Spleen (tissue), 13 donors: ENCODE measurements at places on chromosomes 11 and 22. TPM values are rescaled to one million over a fixed set of nuclear protein-coding genes. Genes with fewer than 3 reads are reported as not detected.
A peak's percentile ranks its signal among the peaks of the same experiment; 100 is the strongest.

GRCh38 chr22:49452362-49452946 lies 375.2 kb downstream of the BRD1 start:
- no peaks in the 10 kb centered on the region for H3K36me3 ChIP-seq
- H3K27ac ChIP-seq, result no peak overlapping the region
- peaks cover 73% of the 10 kb centered on the region for H3K27me3 ChIP-seq
- H3K4me1 ChIP-seq, result no peaks in the 10 kb centered on the region
- DNase-seq, result no peak

GRCh38 chr22:31272522-31273446 lies 19.5 kb downstream of the PIK3IP1 start:
- H3K4me1 ChIP-seq, result no peaks in the 10 kb centered on the region
- no peak overlapping the region for H3K4me3 ChIP-seq
- no peak for DNase-seq

Gene GAL3ST3
- total RNA-seq, result not detected

Gene OR5A1
- total RNA-seq, result not detected

DNA sequence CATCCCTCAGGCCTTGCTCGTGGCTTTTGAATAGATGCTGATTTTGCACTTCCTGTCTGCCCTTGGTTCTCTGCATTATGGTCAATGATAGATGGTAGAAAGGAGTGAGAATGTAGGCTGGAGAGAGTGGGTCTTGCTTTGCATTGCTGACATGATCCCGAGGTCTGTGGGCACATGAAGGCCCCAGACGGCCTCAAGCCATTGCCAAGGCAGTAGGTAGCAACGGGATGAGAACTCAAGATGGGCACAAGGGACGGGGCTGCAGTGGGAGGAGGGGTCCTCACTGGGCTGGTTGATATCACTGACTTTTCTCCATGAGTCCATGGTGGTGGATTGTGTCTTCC lies 54.0 kb downstream of the GAB4 start:
- H3K27me3 ChIP-seq, result no peaks in the 10 kb centered on the region
- no peak overlapping the region for H3K4me3 ChIP-seq
- no peak overlapping the region for H3K27ac ChIP-seq
- H3K36me3 ChIP-seq, result no peaks in the 10 kb centered on the region

DNA sequence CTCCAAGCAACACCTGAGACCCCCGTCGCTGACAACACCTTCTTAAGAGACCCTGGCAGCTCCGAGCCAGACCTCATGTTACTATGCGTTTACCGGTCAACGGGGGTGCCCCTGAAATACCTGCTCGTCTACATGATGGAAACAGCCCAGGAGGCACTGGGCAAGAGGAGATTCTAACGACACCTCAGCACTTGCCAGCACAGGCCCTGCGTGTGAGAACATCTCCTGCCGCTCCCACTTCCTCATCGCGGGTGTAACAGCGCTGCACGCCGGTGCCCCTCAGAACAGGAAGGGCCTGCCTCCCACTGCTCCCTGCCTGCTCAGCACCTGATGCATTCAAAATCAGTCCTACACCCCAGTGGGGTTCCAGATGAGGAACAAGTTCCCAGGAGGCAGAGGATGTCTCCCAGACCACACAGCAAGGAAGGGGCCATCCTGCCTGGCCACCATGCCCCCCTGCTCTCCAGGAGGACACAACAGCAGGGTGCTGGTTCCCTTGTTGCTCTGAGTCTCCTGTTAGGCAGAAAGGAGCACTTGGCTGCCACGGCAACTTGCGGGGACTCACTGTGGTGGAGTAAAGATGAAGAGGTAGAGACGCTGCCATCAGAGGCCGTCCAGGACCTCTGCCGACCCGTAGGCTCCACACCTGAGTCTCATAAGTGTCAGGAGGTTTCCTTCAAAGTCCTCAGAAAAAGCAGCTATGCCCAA lies 2.1 kb downstream of the TOLLIP start:
- peak overlapping the region; percentile 11 for H3K27ac ChIP-seq
- peak; percentile 92 for DNase-seq
- H3K36me3 ChIP-seq, result peaks cover 27% of the 10 kb centered on the region
- no peaks in the 10 kb centered on the region for H3K27me3 ChIP-seq
- H3K4me3 ChIP-seq, result peak overlapping the region; percentile 16

Gene NXPE2
- total RNA-seq, result 0.52 TPM

- no peaks in the 10 kb centered on the region for H3K36me3 ChIP-seq
- H3K27me3 ChIP-seq, result no peaks in the 10 kb centered on the region
- no peak for DNase-seq
Observed at GRCh38 chr11:92376146-92376599, 151.6 kb downstream of the FAT3 start.

Gene WNT7B
- total RNA-seq, result not detected

GRCh38 chr22:35743326-35743860 lies 25.7 kb downstream of the APOL5 start:
- no peak for DNase-seq
- no peak overlapping the region for H3K27ac ChIP-seq
- no peaks in the 10 kb centered on the region for H3K27me3 ChIP-seq
- peaks cover 4% of the 10 kb centered on the region for H3K4me1 ChIP-seq

- no peak for DNase-seq
- H3K27me3 ChIP-seq, result no peaks in the 10 kb centered on the region
- H3K4me3 ChIP-seq, result peak within 1 kb of the TSS; percentile 81
- H3K4me1 ChIP-seq, result peaks cover 66% of the 10 kb centered on the region
Observed at GRCh38 chr11:58575377-58576020, at the start of gene LPXN. Gene LPXN, minus strand, starts transcription at chr11:58575856. Its CDS starts 84 bp downstream, at chr11:58575772.

DNA sequence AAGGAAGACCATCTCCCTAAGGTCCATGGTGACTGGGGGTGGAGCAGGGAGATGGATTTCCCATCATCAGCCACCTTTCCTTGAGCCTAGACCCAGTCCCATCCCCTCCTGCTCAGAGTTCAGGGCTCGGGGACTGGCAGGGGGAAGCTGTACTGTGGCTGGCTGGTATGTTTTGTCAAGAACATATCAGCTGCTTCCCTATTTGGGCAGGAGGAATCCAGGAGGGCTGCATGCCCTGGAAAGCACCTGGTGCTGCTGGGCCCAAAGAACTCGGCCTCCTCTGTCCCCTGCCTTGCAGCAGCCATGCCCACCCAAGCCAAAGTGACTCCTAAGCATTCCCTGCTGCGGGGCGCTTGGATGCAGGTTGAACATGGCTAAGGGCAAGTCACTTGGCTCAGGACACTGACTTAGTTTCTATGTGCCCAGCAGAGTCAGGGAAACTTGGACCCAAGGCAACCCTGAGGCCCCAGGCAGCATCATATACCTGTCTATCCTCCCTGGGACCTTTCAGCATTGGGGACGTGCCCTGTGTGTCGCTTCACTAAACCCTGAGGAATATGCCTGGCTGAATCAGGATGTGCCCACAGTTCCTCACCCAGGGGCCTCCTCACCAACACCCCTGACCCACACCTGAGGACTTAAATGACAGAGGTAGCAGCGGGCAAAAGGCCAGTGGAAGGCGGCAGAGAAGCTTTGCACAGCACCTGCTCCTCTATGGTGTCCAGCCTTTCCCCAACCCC lies 43.1 kb downstream of the BUD13 start:
- H3K4me3 ChIP-seq, result no peak overlapping the region
- DNase-seq, result peak; percentile 52
- no peak overlapping the region for H3K27ac ChIP-seq
- peaks cover 15% of the 10 kb centered on the region for H3K27me3 ChIP-seq
- H3K4me1 ChIP-seq, result no peaks in the 10 kb centered on the region
- H3K36me3 ChIP-seq, result no peaks in the 10 kb centered on the region
